ENCODE measurements at places on chromosomes 4 and X.
A peak's percentile ranks its signal among the peaks of the same experiment; 100 is the strongest.

- peak; percentile 23 for DNase-seq
Observed at GRCh38 chr4:74038425-74039314, at the start of gene CXCL3. Gene CXCL3 (minus strand): TSS chr4:74038689. CDS start chr4:74038611, 78 bp downstream.

DNA sequence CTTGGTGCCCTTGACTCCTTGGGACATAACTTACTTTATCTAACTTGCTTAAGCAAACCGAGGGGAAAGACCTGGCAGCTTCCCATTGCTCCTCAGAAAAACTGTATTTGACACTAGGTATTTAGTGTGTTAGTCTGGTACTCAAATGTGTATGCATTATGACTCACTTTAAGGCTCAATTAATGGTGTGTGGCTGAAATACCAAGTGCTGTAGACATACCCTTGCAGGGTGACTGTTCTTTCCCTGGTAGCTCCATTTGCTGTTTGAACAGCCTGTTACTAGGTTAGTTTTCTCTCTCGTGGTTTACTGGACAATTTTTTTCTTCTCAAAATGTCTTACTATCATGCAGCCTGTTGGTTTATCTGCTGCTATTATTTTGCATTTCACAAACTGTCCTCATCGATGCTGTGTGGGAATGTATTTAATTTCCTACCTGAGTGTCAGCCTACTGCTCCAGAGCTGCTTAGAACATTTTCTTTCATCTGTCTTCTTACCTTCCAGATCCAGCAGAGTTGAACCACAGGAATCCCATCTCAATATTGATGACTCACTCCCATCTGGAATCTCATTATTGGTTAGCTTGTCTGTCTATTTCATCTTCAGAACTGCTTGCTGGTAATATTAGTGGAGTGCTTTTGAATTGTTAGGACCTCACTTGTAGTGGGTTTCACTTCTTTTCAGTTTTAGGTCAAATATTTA is 158.0 kb upstream of the FAT1 start:
- DNase-seq = no peak

- no peak for DNase-seq
Observed at GRCh38 chrX:150848914-150849365, 49.5 kb downstream of the CD99L2 start.

GRCh38 chr4:177986236-177986635 is 544.0 kb upstream of the AGA start:
- no peak for DNase-seq

DNA sequence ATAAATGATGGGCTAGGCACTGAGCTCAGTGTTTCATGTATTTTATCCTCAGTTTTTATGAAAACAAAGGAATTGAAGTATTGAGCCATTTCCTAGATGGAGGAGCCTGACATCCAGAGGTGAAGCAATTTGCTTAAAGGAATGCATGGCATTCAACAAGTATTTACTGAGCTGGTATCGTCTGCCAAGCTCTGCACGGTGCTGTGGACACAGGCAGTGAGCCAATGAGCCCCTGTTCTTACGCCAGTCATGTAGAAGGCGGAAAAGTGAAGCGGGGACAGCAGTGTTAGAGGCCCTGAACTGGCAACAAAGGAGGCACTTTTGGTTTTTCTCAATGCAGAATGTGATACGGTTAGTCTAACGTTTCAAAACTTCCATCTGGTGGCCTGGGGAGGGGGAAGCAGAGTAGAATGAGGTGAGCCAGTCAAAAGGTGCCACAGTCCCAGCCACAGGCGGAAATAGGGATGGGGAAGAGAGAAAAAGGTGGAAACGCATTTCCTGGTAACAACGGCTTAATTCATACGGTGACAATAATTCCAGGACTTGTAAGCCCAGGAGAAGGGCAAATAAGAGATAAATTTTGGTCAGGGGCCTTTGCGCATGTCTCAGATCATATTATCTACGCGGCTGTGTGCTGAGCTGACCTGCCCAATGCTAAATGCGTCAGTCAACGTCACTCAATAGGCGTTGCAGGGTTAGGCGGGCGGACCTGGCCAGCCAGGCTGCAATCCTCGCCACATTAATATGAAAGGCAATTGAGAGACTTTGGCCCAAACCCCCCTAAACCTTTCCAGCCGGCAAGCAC is 133.9 kb downstream of the AFAP1 start:
- no peak for DNase-seq

GRCh38 chr4:3651267-3651845 is 114.8 kb upstream of the ADRA2C start:
- DNase-seq = no peak

GRCh38 chr4:134147941-134148340 is 53.6 kb downstream of the PABPC4L start:
- no peak for DNase-seq

GRCh38 chrX:153477901-153478300 is 7.5 kb upstream of the HAUS7 start:
- DNase-seq = no peak

GRCh38 chrX:10884246-10884645 is 226.9 kb upstream of the HCCS start:
- DNase-seq = no peak

GRCh38 chr4:89000844-89001360 is 56.1 kb downstream of the FAM13A start:
- DNase-seq = no peak

GRCh38 chrX:71251466-71251973 is 2.4 kb downstream of the ZMYM3 start:
- DNase-seq = no peak

GRCh38 chrX:118589227-118589626 is 93.6 kb downstream of the DOCK11 start:
- no peak for DNase-seq

GRCh38 chr4:52566136-52567031 is 92.7 kb downstream of the USP46 start:
- DNase-seq = no peak

- no peak for DNase-seq
Observed at GRCh38 chr4:113610537-113610936, 151.0 kb downstream of the CAMK2D start.

GRCh38 chrX:85114776-85115175 is 111.1 kb downstream of the APOOL start:
- no peak for DNase-seq

DNA sequence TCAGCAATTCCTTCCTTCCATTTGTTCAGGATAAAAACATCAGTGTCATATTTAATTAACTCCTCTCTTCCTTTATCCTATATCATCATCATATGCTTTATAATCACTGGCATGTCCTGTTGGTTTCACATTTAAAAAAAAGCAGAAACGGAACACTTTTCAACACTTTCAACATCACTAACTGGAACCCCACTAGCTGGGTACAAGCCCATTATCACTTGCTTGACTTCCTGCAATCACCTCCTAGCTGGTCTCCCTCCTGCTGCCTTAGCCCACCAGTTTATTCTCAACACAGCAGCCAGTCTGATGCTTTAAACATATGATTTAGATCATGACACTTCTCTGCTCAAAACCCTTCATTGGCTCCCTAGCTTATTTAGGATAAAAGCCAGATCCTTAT is 116.4 kb upstream of the LSM6 start:
- peak; percentile 19 for DNase-seq

GRCh38 chr4:158513256-158513655 is 8.4 kb upstream of the RXFP1 start:
- DNase-seq = no peak

DNA sequence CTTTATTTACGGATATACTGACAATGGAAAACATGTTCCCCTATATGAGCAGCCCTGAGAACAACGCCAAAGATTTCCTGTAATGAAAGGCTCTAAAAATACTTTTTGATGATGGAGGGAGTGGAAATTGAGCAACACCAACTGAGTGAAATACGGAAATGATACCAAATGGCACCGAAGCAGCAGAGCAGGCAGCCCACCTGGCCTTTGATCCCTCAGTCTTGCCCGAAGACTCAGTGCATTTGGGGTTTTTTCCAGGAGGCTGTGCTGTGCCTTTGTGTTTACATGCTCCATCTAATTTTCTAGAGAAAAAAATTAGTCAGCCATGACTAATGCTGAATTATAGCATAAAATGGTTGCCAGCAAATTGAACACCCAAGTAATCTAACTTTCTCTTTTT is 169.9 kb upstream of the RBPJ start:
- no peak for DNase-seq
